H4 (cell line): ENCODE measurements at places on chromosomes 16 and 17. TPM values are rescaled to one million over a fixed set of nuclear protein-coding genes. Genes with fewer than 3 reads are reported as not detected.

NPIPB2 gene
- 1.0 TPM in 1 of 2 replicates, not detected in the other for total RNA-seq

NQO1 gene
- 2,318 and 2,447 TPM in 2 replicates for total RNA-seq

CA10 gene
- not detected in 2 replicates for total RNA-seq

MAPK7 gene
- 6.2 and 31.0 TPM in 2 replicates for total RNA-seq

SEZ6L2 gene
- total RNA-seq = 6.8 and 10.0 TPM in 2 replicates

CDC6 gene
- total RNA-seq = 48.0 and 62.5 TPM in 2 replicates

CCL8 gene
- not detected in 2 replicates for total RNA-seq

RDM1 gene
- 0.66 and 1.1 TPM in 2 replicates for total RNA-seq
